ENCODE measurements at places on chromosomes 3 and 15. TPM values are rescaled to one million over a fixed set of nuclear protein-coding genes. Genes with fewer than 3 reads are reported as not detected.

GRCh38 chr15:92012368-92012629 lies 158.8 kb downstream of the SLCO3A1 start:
- DNase-seq, result peak; percentile 84

- DNase-seq, result no peak
These were observed 41.9 kb downstream of the PLCH1 start for GRCh38 chr3:155702745-155703591.

- DNase-seq, result peak; percentile 9
These were observed 77.9 kb upstream of the IGSF10 start for GRCh38 chr3:151538456-151539393.

GRCh38 chr3:125357032-125357658 lies 18.0 kb downstream of the ZNF148 start:
- no peak for DNase-seq

DNA sequence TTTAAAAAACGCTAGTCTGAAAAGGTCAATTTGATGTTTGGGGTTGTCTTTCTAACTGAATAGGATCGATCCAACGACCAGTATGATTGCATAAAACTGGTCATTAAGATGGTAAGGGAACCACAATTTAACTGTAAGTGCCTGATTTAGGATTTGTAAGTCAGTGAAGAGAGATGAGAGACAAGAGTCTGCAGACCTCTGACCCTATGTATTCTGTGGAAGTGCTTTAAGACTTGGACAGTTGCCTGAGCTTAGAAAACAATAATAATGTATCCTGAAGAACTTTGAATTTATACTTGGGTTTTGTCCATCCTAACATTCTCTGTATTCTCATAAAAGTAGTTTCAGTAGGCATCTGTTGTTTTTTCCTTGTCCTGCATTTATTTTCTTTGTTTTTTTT lies 221.4 kb upstream of the SUCLG2 start:
- DNase-seq, result no peak

The CKMT1A gene
- total RNA-seq, result not detected

The FBN1 gene
- 123 TPM for total RNA-seq

The C15orf62 gene
- total RNA-seq, result 0.05 TPM
